Pancreas (tissue), 10 donors: ENCODE measurements at places on chromosomes 5 and 9.

- DNase-seq: no peak
Measured at GRCh38 chr5:59186623-59187022, 603.7 kb downstream of the RAB3C start.

DNA sequence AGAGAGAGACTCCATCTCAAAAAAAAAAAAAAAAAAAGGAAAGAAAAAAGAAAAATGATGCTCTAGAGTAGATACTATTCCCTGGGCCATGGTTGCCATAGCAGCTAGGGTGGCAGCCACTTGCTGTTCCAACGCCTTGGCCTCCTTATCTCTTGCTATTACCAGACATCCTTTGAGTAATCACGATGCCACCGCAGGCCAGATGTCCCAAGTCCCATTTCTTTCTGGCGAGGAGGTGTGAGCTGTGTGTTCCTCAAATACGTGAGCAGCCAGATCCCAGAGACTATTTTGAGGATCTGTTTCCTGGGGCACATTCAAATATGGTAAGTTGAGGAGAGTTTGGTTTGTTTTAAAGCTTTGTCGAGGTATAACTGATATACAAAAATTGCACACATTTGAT, 23.4 kb upstream of the GFPT2 start:
- DNase-seq: no peak

GRCh38 chr9:78954286-78954685, 617.5 kb upstream of the TLE4 start:
- no peak for DNase-seq

DNA sequence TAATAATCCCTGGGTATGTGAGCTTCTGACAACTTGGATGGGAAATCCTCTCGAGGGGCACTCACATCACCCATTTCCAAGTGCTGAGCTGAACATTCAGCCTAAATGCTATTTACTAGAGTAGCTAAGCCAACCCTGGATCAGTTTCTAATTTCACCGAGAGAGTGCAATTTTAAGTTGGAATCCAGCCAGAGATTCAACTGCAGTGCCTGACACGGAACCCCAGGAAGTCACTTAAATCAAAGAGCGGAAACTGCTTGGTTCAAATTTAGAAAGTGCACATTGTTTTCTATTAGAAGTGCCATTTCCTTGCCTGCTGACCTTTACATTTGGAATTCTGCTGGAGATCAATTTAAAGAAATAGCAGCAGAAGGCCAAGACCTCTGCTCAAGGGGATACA, 8.8 kb downstream of the SPRY4 start:
- DNase-seq: no peak

- peak; percentile 81 for DNase-seq
Measured at GRCh38 chr9:137064027-137064879, 6.1 kb downstream of the SAPCD2 start.

DNA sequence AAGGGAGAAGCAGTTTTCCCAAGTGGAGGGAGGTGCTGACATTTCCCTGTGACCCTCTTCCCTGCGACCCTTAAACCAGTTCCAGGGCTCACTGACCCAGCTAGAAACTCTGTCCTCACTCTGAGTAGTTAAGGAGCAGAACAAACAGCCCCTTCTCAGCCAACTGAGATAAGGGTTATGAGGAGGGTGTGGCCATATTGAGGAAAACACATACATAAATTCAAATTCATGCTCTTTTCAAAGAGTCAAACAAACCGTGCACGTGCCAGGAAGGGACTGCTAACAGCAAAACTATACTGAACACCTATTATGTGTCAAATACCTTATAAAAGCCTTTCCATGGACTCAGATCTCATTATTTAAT, 4.9 kb upstream of the AKNA start:
- no peak for DNase-seq

DNA sequence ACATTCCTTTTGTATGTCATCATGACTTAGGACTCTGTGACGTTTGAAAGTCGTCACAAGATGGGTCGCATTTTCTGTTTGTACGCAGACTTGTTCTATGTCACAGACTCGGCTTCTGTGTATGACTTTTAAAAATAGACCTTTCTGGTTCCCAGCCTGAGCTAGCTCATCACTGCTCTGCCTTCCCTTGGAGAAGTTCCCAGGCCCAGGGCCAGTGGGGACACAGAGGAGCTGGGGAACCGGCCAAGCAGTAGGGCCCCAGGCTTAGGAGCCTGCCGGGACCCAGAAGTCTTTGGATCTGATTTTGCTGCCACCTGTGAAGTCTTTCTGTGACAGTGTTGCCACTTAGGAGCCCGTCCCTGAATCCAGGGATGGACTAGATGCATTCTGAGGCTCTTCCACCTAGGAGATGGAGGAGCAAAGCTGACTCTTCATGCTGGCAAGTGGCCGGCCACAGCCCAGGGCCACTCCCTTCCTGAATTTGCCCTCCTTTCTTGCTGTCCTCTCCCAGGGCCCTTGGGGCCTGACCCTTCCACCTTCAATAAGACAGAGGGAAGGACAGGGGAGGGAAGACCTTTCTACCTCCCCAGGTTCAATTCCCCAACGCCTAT, 18.1 kb upstream of the UBE2QL1 start:
- DNase-seq: no peak

- DNase-seq: no peak
Measured at GRCh38 chr5:139577689-139578290, 16.7 kb downstream of the UBE2D2 start.

- no peak for DNase-seq
Measured at GRCh38 chr5:133387621-133388020, 224.7 kb downstream of the FSTL4 start.

- DNase-seq: no peak
Measured at GRCh38 chr9:72140586-72140985, 8.7 kb upstream of the GDA start.

DNA sequence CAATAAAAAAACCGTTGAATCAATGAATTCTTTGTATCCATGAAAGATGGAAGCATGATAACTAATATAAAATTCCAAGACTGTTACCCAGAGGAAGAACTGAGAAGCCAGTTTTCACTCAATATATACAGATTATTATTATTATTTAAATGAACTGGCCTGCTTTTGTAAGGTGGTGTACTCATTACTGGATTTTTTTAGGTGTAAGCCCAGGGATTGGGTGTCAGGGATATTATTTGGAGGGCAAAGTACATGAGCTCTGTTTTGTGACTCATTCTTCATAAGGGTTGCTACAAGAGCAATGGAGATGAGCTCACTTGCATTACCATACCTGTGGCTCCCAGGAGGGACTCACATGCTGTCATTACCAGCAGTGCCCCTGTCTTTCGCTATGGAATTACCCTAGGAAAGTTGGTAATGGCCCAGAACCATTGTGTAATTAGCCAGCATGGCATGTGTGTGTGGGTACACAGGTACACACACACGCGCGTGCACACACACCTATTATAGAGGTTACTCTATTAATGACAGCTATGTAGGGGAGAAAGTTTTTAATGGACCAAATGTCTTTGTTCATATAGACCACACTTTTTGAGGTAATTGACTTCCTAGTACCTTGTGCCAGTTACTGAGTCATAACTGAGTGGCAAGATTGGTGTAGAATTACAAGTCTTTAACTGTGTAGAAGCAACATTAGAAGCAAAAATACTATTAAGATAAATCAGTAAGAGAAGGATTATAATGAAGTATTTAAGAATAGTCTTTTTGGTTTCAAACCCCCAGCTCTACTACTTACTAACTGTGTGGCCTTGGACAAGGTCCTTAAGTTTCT, 143.4 kb downstream of the GDNF start:
- DNase-seq: no peak

DNA sequence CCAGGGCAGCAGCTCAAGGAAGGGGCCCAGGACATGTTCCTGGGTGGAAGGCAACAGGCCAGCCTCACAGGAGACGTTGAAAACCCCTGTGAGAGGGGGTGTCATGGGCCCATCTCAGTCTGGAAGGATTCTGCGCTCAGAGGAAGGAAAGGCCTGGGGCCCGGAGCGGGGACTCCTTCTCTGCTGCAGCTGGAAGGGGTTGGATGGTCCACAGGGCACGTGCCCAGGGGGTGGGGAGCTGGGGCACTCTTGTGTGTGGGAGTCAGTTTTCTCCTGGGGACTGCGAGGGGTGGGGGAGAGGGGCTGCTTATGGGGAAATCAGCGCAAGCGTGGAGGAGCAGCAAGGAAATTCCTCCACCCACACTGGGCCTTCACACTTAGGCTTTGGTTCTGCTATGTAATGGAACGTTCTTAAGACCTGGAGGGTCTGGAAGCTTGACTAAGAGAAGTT, 2.9 kb upstream of the LPCAT1 start:
- peak; percentile 11 for DNase-seq

GRCh38 chr9:38621434-38622287, 1.3 kb upstream of the ANKRD18A start:
- peak; percentile 85 for DNase-seq

GRCh38 chr5:39216631-39217030, 2.7 kb downstream of the FYB1 start:
- DNase-seq: no peak

DNA sequence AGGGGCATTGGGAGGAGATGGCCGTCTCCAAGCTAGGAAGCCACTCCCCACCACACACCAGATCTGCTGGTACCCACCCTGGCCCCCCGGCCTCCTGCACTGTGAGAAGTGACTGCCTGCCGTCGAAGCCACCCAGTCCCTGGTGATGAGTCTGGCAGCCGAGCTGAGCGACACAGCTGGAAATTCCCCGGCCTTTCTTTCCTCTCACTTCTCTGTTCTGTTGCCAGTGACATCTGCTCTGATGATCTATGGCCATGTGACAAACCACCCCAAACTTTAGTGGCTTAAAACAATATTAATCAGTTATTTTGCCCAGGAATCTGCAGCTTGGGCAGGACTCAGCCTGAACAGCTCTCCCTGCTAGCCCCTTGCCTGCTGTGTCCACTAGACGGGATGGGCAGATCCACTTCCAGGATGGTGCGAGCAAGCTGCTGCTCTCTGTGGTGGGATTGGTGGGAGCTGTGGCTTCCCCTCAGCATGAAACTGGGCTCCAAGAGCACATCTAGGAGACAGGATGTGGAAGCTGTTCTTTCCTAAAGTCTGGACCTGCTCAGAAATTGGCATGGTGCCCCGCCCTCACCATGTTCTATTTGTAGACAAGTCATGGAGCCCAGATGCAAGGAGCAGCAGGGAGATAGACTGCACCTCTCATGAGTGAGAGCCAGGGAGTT, 211.2 kb downstream of the GADD45G start:
- no peak for DNase-seq

DNA sequence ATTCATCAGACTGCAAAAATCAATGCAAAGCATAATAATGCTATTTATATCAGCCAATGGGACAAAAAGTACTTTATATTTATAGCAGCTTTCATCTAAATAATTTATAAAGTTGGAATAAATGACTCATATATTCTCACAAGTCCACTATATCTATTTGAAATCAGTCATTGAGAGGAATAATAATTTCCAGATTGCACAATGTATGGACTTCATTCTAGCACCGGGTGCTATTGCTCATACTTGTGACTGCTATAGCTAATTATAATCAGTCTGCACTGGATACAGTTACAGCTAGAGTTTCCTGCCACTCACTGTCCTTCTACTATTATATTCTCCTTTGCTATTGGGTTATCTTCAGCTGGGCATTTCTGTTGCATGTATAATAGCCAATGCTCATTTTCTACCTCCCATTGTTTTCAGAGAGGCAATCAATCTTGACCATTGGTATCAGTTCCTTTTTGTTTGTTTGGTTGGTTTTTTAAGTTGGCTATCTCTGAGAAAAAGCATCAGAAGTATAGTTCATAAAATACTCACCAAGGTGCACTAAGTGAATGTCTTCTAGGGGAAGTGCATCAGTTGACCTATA, 1.9 kb downstream of the CDH18 start:
- no peak for DNase-seq

GRCh38 chr9:113311961-113312360, 8.8 kb upstream of the RNF183 start:
- no peak for DNase-seq

DNA sequence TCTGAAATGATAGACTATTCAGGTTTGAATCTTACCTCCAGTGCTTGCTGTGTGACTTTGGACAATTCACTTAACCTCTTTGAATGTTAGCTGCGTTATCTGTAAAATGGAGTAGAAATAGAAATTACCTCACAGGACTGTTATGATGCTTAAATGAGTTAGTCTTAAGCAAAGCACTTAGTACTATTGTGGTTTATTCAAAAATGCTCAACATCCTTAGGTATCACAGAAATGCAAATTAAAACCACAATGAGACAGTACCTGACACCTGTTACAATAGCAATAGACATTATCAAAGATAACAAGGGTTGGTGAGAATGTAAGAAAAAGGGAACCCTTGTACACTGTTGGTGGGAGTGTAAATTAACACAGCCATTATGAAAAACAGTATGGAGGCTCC, 77.6 kb upstream of the FREM1 start:
- no peak for DNase-seq

- DNase-seq: no peak
Measured at GRCh38 chr9:73213300-73213699, 61.6 kb downstream of the ANXA1 start.

DNA sequence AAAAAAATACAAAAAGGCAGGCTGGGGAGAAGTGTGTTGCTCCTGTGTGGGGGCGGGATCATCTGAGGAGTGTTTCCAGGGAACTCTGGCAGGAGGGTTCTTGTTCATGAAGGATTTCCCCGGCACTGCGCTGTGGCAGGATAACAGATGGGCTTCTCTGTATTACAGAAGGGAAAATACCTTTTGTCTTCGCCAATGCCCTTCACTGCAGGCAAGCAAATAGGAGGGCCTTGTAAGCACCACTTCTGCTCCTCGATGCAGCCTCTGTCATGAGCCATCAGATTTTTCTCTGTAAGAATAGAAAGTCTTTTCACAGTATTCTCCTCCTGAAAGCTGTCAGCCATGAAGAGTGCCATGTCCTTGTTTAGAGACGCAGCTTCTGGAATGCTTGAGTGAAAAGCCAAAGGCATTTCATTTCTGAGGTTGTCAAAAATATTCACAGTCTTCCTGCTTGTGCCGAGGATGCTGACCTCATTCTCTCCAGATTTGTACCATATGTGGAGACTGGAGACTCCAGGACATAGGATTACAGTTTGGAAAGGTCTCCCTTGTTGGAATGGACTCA, 294.0 kb downstream of the YTHDC2 start:
- no peak for DNase-seq

- DNase-seq: no peak
Measured at GRCh38 chr9:33988219-33988890, 60.3 kb downstream of the UBAP2 start.

- no peak for DNase-seq
Measured at GRCh38 chr9:136185596-136186366, 19.1 kb downstream of the LHX3 start.

DNA sequence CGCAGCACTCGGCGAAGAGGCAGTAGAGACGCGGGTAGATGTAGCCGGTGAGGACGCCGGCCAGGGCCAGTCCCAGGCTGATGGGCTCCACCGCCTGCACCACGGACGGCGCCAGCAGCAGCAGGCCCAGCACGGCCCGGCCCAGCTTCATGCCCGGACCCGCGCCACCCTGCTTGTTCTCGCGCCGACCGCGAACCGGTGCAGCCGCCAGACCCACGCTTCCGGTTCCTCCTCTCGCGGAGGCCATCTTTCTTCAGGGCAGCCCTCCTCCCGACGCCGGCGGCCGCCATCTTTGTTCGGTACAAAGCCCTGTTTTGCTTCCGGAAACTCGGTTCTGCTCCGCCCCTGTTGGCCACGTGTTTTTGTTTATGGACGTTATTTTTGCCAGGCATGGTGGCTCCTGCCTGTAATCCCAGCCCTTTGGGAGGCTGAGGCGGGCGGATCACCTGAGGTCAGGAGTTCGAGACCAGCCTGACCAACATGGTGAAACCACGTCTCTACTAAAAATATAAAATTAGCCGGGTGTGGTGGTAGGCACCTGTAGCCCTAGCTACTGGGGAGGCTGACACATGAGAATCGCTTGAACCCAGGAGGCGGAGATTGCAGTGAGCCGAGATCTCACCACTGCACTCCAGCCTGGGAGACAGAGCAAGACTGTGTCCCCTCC, at the start of gene TOR1A:
TOR1A (minus strand) TSS at position 202 of the 667 bp plus-strand sequence; CDS start at position 151, 51 bp downstream.
- DNase-seq: peak; percentile 97

GRCh38 chr5:765948-766631, 18.4 kb downstream of the ZDHHC11B start:
- no peak for DNase-seq
